Muscle of arm (tissue), 14 donors: ENCODE measurements at places on chromosomes 5 and 9. TPM values are rescaled to one million over a fixed set of nuclear protein-coding genes. Genes with fewer than 3 reads are reported as not detected.

CENPK gene
- polyA plus RNA-seq: 23.1 TPM

C9 gene
- polyA plus RNA-seq: 0.49 TPM

PCDHB12 gene
- polyA plus RNA-seq: 1.9 TPM

IL5 gene
- not detected for polyA plus RNA-seq

JAK2 gene
- 15.2 TPM for polyA plus RNA-seq

CD74 gene
- polyA plus RNA-seq: 146 TPM

HAPLN1 gene
- not detected for polyA plus RNA-seq

CFAP77 gene
- not detected for polyA plus RNA-seq

NUTM2F gene
- not detected for polyA plus RNA-seq

ZBTB26 gene
- 10.7 TPM for polyA plus RNA-seq

NAIP gene
- 9.9 TPM for polyA plus RNA-seq

C6 gene
- polyA plus RNA-seq: 0.67 TPM

RNF208 gene
- polyA plus RNA-seq: 2.7 TPM

CFAP157 gene
- 1.0 TPM for polyA plus RNA-seq

FGF1 gene
- polyA plus RNA-seq: 17.8 TPM

FOXD4 gene
- 0.98 TPM for polyA plus RNA-seq

CD180 gene
- polyA plus RNA-seq: 1.4 TPM

MYO10 gene
- 29.8 TPM for polyA plus RNA-seq

PCDHB10 gene
- polyA plus RNA-seq: 5.3 TPM

MYOT gene
- polyA plus RNA-seq: 126 TPM

TRPM6 gene
- not detected for polyA plus RNA-seq

GLRA1 gene
- polyA plus RNA-seq: not detected

ACOT12 gene
- 0.23 TPM for polyA plus RNA-seq

BNC2 gene
- 6.0 TPM for polyA plus RNA-seq

ADAMTS2 gene
- 28.4 TPM for polyA plus RNA-seq

CATSPER3 gene
- 0.91 TPM for polyA plus RNA-seq

GPSM1 gene
- 20.8 TPM for polyA plus RNA-seq

PRPF4 gene
- 17.1 TPM for polyA plus RNA-seq

LHX2 gene
- not detected for polyA plus RNA-seq
